ENCODE measurements at places on chromosomes 11 and 22.
A peak's percentile ranks its signal among the peaks of the same experiment; 100 is the strongest.

- DNase-seq, result no peak
Observed at GRCh38 chr22:50236731-50237409, 8.0 kb downstream of the TUBGCP6 start.

DNA sequence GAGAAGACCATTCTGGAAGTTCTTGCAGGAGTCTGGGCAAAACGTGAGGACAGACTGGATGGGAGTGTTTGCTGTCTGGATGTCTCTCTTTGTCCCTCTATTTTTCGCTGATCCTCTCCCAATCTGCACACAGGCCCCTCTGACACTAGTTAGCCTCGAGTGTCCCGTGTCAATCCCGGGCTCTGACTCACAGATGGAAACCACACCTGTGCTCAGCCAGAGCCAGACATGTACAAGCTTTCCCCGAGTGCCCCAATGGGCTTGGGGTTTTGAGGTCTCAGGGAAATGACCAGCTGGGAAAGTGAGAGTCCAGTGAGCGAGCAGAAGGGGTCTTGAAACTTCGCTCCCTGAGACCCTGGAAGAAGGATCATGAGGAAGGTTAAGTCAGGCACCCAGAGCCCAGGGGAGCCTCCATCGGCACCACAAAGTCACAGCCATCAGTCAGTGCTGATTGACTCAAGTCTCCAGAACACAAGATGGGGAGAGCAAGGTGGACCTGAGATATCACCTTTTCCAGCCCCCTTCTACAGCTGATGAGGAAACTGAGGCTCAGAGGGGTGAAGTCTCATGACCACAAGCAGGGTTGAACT, 13.9 kb downstream of the APOL2 start:
- no peak for DNase-seq

GRCh38 chr11:96841792-96842191, 452.0 kb downstream of the JRKL start:
- DNase-seq, result no peak

- DNase-seq, result no peak
Observed at GRCh38 chr22:45775569-45776312, 104.1 kb downstream of the ATXN10 start.

GRCh38 chr11:91163619-91164451, 941.0 kb upstream of the CHORDC1 start:
- no peak for DNase-seq

- DNase-seq, result no peak
Observed at GRCh38 chr11:84947970-84948580, 679.1 kb downstream of the DLG2 start.

- DNase-seq, result peak; percentile 93
Observed at GRCh38 chr11:9138612-9139579, 47.5 kb upstream of the SCUBE2 start.

GRCh38 chr11:117565709-117566108, 231.3 kb downstream of the DSCAML1 start:
- DNase-seq, result no peak

- no peak for DNase-seq
Observed at GRCh38 chr11:88043149-88043548, 132.1 kb downstream of the RAB38 start.

DNA sequence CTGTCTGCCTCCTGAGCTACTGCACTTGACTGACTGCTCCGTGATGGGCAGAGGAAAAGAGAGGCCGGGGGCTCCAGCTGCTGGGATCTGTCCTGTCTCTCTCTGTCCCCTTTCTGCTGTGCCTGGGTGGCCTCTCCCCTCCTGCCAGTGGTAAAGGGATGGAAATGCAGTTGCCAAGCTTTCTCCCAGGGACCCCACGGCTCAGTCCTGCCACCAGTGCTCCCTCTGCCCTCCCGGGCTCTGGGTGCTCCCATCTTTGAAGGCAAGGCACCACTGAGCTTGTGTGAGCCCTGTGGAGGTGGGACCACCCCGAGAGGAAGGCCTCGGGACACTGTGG, 32.0 kb downstream of the NADSYN1 start:
- no peak for DNase-seq

DNA sequence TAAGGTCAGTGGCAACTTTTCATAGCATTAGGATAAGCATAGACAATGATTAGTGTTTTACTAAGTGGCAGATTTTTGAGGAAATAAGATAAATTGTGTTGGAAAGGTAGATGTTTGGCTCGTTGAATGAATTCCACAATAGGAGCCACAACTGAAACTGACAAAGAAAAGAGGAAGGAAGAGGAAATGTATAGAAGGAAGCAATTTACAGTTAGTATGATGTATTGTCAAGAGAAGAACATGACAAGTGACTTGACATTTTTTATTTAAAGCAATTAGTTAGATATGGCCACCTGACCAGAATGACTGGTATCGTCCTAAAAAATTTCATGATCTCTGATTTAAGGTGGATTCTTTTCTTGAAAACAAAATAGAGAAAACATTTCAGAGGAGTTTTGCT, 3.1 kb upstream of the RAG2 start:
- no peak for DNase-seq

- no peak for DNase-seq
Observed at GRCh38 chr22:47816121-47816862, 1053.8 kb downstream of the TBC1D22A start.

Data from NCI-H2029 (cell line).